CD4-positive, CD25-positive, alpha-beta regulatory T cell (primary cell): ENCODE measurements at places on chromosomes 1 and 21. TPM values are rescaled to one million over a fixed set of nuclear protein-coding genes. Genes with fewer than 3 reads are reported as not detected.

DNA sequence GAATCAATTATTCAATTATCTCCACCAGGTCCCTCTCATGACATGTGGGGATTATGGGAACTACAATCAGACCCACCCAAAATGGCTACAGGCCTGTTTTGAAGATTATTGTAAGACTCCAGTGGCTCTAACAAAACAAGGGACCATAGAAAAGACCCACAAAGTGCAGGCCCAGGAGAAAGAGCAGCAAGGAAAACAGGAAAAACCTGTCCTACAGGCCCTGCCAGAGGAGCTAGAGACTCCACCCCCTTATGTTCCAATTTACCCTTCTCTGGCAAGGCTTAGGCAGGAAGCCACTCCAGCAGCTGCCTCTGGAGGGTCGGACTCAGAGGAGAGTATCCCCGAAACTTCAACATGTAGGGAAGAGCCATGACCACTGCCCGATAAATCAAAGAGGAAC, 96.5 kb downstream of the LIPI start:
- no peak for DNase-seq

PRAMEF27 gene
- not detected for total RNA-seq

DNA sequence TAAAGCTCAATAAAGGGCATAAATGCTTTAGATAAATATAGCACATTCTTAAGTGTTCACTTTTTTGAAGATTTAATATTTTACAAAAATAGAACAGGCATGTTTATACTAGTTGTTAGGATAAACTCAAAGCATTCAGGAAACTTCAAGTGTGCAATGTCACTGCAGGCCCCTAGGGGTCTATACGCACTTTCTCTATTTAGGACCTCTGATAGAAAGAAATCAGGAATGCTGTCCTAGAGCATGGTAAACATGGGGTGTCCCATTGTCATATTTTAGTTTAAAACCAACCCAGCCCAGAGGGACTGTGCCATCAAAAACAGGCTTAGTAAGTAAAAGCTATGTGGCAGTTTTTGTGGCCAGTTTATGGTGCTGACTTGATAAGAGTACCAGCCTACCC, 102.2 kb downstream of the BARHL2 start:
- no peak for DNase-seq

TTC34 gene
- total RNA-seq: 1.1 TPM

GRCh38 chr1:53044926-53045325, 17.1 kb upstream of the PODN start:
- DNase-seq: no peak

DNA sequence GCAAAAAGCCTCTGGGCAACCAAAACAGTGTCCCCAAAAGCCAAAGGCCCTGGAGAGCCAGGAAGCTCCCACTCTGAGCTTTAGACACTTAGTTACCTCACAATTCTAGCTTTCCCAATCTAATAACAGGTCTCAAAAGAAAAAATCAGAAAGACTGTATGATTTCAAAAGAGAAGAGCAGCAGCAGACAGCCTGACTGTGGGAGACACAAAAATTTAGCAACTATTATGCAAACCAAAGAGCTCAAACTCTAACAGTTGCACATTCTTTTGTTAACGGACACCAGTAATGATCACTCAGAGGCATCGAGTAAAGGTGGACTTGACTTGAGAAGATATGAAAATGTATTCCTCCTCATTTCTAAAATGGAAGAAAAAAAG, 160.1 kb downstream of the SLC45A1 start:
- no peak for DNase-seq

DNA sequence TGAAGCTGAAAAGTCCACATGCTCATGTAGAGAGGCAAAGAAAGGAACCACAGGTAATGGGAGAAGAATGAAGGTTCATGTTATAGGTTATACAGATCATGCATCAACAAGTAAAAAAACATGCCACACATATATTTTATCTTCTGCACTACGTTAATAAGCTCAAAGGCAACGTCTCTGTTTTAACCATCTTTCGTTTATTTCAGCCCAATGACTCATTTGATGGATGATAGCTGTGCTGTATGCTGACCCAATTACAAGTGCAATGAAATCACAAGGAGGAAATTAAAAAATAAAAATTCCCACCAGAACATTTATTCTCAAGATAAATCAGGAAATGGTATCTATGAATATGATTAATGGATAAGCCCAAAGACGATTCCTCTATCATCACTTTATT, 24.6 kb downstream of the XCL1 start:
- no peak for DNase-seq

- no peak for DNase-seq
Observed at GRCh38 chr21:25371841-25372425, 235.3 kb downstream of the MRPL39 start.

PTBP2 gene
- total RNA-seq: 31.9 TPM

- DNase-seq: no peak
Observed at GRCh38 chr1:205492201-205492667, 12.2 kb upstream of the CDK18 start.

GRCh38 chr1:18149027-18149641, 41.5 kb downstream of the IGSF21 start:
- DNase-seq: no peak

DNA sequence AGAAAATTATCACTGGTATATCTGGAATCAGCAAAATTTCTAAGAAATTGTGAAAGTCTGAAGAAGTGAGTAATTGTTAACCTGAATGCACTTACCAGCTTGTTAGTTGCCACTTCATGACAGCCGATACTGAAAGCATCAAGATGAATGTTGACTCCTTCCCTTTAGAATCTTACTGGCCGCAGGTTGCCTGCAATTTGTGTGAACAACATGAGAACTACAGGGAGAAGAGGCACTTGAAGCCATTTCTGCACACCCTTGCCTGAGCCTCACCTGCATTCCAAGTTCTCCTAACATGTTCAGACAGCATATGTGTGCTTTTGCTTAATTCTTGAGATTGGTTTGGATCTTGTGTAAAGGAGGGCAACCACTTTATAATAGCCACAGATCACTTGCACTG, 59.2 kb upstream of the SSX2IP start:
- no peak for DNase-seq

- DNase-seq: no peak
Observed at GRCh38 chr21:40471103-40471502, 375.9 kb downstream of the DSCAM start.

GRCh38 chr21:34807146-34807880, 138.5 kb downstream of the CLIC6 start:
- DNase-seq: no peak

DNA sequence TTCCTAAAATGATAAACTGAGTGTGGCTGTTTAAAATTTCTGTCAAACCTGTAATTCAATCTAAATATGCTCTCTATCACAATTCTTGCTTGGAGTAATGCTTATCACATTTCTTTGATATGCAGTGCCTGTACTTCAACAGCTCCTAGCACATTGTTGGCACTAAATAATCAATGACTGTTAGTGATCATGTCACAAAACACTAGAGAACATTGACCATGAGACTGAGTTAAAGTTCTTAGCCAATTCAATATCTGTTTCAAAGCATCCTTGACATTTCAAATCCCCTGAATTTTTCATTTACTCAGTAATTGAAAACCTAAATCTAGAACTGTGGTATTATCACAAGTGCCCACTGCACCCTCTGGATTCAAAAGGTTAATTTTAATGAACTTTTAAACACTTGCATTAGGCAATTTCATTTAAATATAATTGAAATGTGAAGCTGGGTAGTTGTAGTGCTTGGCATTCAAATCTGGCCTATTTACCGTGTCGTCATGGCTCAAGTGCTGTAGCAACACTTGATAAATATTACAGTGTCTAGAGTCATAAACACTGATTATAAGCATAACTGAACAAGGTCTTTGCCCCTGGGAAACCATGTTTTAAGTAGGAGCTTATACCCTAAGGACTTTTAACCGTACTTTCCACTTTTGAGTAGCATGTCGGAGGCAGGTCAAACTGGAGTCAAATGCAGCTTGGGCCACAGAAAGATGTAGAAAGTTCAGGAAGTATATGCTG, 143.6 kb downstream of the LRRC7 start:
- DNase-seq: no peak

- DNase-seq: no peak
Observed at GRCh38 chr21:25133939-25134338, 473.3 kb downstream of the MRPL39 start.

CDKN2C gene
- 12.6 TPM for total RNA-seq

- no peak for DNase-seq
Observed at GRCh38 chr1:152191260-152191659, 32.2 kb upstream of the RPTN start.

ANGPTL3 gene
- not detected for total RNA-seq

GRCh38 chr1:34524783-34525182, 230.1 kb upstream of the GJB5 start:
- DNase-seq: no peak

DNA sequence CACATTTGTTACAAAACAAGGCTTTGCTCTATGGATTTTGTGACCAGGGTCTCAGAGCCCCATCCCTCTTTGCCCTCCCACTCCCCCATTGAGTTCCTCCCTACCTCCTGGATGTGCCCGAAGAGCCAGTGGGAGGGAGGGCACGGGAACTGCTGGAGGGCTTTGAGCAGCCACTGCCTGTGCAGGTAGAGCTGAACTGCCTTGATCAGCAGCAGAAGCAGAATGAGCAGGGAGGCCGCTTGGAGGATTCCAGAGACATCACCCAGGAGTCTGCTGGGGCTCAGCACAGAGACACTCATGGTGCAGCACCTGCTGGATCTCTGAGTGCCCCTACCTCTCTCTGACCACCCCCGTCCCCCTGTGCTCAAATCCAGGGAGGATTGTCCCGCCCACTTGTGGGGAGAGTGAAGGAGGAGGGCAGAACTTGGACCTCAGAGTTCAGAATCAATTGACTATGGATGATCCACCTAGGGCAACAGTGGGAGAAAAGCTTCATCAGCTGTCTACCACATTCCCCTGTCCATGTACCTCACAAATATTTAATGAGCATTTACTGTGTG, at the start of gene CYP4A11:
CYP4A11 (minus strand) TSS at position 342 of the 560 bp plus-strand sequence; CDS start at position 299, 43 bp downstream.
- no peak for DNase-seq

DNA sequence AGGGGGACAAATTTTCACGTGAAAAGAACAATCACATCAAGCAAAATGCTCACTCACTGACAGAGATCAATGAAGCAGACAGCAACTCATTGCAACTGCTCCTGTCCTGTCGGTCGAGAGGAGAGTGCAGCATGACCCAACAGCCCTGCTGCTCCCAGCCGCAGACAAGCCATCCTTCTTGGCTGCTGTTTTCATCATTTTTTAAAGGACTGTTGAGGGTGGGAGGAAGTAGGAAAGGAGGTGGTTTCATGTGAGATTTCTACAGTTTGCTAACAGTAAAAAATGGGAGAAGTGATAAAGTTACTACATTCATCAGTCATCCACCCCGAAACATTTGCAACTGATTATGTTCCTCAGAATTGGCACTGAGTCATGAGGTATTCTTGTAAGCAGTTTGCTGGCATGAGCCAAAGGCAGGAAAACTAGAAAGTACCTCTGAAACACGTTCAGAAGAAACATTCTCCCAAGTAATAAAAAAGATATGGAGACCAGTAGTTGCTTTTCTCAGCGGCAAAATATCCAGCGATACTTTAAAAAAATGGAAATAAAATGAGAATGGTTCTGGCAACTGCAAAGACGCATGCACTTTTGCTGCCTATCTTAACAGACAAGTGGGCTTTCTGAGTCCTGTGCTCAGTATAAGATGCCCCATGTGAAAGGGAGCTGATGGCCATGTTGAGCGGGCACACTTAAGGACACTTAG, 72.0 kb upstream of the CLDN14 start:
- no peak for DNase-seq

GRCh38 chr1:164748253-164748899, 189.4 kb downstream of the PBX1 start:
- DNase-seq: no peak

DNA sequence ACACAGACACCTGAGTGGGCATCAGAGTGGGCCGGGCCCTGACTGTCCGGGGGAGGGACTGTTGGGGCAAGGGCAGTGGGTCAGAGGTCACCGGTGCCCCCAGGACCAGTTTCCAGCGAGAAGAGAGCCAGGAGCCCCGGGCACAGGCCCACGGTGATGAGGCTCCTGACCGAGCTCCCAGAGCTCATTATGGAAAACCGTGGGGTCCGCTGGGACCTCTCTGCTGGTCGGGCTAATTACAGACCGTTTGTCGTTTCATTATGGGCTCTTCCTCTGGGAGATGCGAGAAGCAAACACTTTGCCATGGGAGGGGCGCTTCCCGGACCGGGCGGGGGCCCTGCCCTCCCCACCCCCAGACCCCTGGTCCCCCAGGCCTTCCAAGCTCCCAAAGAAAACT, 12.0 kb upstream of the TTLL10 start:
- DNase-seq: no peak

- DNase-seq: no peak
Observed at GRCh38 chr1:196277860-196278259, 330.4 kb downstream of the KCNT2 start.
